Hippocampal formation (tissue), 2 donors: ENCODE measurements at places on chromosomes 6 and 20.

DNA sequence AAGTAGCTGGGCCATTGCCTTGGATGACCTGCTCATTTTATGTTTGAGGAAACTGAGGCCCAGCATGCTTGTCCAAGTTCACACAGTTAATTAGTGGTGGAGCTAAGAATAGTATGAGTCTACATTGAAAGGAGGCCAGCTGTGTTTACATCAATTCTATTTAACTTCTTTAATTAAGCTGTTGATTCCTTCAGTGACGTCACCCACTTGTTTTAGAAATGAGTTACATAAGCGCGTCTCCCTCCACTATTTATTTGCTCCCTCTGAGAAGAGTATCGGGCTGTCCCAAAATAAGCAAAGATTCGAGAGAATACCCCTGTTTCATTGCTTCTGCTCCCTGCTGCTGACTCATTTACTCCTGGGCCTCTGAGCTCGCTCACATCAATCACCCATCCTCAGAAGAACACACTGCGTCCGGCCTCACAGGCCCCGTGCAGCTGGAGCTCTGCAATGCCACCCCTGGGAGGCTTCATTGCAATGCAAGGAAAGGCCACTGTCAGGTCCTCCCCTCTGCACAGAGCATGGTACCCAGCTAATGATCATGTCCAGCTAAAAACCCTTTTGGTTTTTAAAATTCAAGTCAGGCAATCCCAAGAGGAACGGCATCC is 74.8 kb upstream of the BMP2 start:
- no peak for DNase-seq

DNA sequence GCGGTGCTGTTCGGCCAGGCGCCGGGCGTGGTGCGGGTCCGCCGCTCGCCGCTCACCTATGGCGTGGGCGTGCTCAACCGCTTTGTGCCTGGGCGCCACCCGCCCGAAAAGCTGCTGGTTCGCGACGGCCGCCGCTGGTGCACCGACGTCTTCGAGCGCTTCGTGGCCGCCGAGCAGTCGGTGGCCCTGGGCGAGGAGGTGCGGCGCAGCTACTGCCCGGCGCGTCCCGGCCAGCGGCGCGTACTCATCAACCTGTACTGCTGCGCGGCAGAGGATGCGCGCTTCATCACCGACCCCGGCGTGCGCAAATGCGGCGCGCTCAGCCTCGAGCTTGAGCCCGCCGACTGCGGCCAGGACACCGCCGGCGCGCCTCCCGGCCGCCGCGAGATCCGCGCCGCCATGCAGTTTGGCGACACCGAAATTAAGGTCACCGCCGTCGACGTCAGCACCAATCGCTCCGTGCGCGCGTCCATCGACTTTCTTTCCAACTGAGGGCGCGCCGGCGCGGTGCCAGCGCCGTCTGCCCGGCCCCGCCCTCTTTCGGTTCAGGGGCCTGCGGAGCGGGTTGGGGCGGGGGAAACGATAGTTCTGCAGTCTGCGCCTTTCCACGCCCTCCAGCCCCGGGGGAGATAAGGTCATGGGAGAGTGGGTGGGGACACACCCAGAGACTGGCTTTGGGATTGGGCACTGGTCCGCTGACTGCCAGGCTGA is 15.7 kb downstream of the ADISSP start:
- no peak for DNase-seq

- DNase-seq, result no peak
These were observed 403.4 kb downstream of the GJA1 start for GRCh38 chr6:121838842-121839241.

- DNase-seq, result no peak
These were observed 47.0 kb upstream of the DST start for GRCh38 chr6:56689663-56690062.

DNA sequence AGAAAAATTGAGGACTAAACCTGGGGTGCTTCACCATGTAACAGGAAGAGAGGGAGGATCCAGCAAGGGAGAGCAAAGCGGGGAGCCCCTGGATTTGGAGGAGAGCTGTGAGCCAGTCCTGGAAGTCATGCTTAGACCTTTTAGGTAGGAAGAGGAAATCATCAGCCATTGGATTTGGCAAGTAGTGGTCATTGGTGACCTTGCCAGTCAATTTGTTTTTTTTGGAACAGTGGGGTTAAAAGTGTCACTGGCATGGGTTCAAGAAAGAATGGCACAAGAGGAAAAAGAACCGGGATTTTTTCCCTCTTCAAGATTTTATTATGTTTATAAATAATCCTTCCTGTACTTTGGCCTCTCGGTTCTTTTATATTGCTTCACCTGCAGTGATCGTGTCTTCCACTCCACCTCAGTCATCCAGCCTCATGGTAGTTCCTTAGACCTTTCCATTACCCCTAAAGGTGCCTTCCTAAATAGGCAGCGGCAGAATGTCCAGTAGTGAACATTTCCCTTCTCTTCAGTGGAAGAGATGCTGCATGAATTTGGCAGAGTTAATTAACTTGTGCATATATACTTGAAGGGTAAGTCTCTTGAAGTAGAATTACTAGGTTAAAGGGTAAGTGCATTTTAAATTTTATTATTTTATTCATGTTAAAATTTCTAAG is 124.7 kb downstream of the QKI start:
- DNase-seq, result no peak

DNA sequence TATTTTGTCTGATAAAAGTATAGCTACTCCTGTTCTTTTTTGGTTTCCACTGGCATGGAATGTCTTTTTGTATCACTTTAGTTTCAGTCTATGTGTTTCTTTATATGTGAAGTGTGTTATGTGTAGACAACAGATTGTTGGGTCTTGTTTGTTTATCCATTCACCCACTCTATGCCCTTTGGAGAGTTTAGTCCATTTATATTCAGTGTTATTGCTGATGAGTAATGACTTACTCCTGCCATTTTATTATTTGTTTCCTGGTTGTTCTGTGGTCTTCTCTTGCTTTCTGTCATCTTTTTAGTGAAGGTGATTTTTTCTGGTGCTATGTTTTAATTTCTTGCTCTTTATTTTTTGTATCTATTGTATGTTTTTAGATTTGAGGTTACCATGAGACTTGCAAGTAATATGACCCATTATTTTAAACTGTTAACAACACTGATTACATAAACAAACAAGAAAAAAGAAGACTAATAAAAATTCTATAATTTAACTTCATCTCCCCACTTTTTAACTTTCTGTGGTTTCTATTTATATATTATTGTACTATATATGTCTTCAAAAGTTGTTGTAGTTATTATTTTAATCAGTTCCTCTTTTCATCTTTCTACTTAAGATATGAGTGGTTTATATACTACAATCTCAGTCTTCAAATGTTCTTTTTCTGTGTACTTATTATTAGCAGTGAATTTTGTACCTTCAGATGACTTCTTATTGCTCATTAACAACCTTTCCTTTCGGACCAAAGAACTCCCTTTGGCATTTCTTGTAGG is 323.4 kb downstream of the BTBD9 start:
- DNase-seq, result no peak

DNA sequence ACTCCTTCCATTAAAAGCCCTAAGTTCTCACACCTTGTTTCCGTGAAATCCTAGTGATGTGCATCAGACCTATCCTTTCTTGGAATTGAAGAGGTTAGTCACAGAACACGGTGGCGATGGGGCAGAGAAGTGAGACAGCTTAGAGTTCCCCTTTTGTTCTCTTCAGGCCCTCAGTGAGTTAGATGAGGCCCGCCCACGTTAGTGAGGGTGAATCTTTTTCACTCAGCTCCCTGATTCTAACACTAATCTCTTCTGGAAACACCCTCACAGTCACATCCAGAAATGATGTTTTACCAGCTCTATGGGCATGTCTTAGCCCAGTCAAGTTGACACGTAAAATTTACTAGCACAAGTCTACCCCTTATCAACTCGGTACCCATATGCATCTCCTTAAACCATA is 172.7 kb upstream of the NOX3 start:
- DNase-seq, result no peak

DNA sequence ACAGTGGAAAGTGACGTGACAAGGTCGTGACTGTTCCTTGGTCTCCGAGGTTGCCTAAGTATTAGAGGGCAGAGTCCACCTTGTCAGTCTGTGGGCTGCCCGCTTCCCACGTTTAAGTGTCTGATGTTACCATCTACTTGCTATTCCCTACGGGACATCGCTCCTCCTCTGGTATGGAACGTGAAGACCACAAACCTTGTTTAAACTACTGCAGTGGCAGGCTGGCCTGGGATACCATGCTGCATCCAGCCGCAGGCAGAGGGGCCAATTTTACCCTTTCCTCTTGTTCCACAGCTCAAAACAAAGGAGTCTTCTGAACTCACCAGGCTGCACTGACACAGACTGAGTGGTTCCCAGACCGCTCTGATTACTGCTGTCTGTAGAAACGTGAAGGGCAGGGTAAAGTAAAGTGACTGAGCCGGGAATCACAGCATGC is 275.9 kb downstream of the FOXC1 start:
- DNase-seq, result no peak

DNA sequence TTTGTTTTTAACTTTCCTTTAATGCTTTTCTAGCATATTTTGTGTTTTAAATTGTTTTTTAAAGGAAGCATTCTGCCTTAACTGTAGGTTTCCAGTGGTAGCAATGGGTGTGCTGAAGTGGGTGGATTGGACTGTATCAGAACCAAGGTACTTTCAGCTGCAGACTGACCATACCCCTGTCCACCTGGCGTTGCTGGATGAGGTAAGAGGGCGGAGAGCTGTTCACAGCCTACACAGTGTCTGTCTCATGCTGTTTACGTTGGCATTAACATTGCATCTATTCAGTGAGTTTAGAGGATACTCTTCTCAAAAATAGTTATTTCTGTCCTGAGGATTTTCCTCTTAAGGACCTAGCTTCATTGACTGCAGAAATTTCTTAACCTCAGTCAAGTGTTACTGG is 11.9 kb downstream of the NELFCD start:
- DNase-seq, result no peak

DNA sequence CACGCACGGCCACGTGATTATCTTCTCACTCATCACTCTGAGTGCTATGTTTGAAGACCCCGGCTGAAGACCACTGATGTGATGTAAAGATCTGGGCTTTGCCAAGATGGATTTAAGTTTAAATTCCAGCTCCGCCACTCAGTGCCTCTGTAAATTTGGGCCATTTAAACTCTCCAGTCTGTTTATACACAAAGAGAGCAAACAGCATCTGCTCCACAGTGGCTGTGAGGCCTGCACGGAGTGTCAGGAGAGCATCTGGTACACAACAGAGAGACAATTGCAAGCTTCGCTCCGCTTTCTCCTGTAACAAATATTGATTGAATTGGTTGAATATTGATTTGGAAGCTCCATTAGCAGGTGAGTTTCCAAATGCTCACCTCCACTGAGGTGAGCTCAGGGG is 80.5 kb upstream of the FRMD1 start:
- no peak for DNase-seq

DNA sequence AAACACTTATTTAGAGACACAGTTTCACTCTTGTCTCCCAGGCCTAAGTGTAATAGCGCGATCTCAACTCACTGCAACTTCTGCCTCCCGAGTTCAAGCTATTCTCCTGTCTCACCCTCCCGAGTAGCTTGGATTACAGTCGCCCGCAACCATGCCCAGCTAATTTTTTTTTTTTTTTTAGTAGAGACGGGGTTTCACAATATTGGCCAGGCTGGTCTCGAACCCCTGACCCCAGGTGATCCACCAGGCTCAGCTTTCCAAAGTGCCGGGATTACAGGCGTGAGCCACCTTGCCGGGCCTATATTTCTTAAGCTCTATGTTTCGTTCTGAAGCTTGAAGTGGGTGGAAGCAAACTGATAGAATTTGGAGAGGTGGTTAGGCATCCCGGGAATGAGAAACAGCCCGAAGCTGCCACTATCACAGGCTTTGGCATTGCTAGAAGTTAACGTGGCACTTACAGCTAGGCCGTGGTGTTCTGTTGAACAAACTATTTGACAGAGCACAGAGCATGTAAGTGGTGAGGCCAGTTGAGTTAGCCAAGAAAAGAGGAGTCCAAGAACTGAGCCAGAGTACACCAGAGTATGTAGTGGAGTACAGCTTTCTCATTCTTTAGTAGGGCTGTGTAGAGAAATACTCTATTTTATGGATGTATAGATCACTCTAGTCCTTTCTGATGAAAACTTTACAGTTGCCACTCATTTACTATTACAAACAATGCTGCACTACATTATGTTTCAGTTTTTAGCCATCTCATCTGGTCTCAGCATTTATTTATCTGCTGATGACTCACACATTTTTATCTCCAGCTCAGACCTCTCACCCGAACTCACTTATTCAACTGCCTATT is 62.0 kb upstream of the HFE start:
- DNase-seq, result no peak

DNA sequence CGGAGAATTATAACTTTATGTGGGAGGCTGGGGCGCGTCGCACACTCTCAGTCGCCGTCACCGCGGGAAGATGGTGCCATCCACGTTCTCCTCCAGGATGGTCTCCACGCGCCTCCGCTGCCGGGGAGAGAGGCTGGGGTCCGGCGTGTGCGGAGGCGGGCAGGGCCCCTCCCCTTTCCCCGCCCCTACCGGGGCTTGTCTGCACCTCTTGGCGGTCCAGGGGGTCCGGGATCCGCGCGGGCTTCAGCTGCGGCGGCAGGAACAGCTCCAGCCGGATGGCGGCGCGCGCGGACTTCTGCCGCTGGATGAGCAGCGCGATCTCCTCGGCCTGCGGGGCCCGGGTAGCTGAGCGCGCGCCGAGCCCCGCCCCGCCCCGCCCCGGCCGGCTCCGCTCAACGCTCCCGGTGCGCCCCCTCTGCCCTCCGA is 807 bp downstream of the LKAAEAR1 start:
- peak; percentile 39 for DNase-seq

DNA sequence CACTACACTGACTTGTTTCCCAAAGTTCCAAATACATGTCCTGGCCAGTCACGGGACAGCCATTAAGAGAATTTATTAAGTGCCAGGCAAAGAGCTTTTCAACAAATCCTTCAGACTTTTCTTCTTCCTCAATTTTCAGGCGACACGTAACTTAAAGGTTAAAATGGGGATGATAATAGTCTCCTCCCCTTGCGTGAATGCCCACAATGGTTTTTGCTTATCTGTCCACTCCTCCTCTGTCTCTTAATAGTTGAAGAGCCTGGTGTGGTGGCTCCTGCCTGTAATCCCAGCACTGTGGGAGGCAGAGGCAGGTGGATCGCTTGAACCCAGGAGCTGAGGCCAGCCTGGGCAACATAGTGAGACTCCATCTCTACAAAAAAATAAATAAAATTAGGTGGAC is 11.4 kb upstream of the PARD6B start:
- DNase-seq, result no peak

DNA sequence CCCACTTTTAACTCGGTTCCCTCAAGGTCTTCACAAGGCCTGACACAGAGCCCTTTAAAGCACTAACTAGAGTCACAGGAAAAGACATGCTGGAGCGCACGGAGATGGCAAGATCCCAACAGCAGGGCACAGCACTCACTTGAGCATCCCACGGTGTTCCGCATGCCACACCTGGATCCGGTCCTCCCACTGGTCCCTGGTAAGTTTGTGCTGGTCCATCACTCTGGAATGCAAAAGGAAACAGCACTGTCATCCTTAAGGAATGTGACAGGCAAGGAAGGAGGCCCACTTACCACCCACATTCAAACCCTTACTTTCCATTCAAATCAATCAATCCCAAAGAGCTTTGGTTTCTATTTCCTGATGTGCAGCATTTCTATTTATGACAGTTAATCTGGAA is 34.7 kb downstream of the EZR start:
- DNase-seq, result no peak
